ENCODE measurements at places on chromosomes 3 and 15.

- no peak for DNase-seq
These were observed 14.6 kb downstream of the IVD start for GRCh38 chr15:40420071-40420713.

DNA sequence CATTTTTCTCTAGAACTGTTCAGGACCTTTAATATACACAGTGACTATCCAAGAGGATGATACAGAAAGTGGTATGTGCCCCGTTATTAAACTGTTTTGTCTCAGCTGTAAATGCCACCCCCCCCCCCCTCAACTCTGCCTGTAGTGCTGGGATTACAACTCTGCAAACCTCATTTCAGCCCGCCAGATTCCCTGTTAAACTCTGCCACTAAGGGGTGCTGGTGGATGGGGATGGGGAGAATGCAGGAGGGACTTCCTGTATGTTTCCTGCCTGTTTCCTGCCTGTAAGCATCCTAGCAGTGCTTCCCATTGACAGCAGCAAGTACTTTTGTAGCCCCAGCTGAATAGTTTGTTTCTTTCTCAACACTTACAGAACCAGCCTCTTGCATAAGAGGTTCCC is 301.7 kb upstream of the RORA start:
- DNase-seq, result no peak

- DNase-seq, result no peak
These were observed 9.0 kb downstream of the EIF5A2 start for GRCh38 chr3:170899455-170899854.

DNA sequence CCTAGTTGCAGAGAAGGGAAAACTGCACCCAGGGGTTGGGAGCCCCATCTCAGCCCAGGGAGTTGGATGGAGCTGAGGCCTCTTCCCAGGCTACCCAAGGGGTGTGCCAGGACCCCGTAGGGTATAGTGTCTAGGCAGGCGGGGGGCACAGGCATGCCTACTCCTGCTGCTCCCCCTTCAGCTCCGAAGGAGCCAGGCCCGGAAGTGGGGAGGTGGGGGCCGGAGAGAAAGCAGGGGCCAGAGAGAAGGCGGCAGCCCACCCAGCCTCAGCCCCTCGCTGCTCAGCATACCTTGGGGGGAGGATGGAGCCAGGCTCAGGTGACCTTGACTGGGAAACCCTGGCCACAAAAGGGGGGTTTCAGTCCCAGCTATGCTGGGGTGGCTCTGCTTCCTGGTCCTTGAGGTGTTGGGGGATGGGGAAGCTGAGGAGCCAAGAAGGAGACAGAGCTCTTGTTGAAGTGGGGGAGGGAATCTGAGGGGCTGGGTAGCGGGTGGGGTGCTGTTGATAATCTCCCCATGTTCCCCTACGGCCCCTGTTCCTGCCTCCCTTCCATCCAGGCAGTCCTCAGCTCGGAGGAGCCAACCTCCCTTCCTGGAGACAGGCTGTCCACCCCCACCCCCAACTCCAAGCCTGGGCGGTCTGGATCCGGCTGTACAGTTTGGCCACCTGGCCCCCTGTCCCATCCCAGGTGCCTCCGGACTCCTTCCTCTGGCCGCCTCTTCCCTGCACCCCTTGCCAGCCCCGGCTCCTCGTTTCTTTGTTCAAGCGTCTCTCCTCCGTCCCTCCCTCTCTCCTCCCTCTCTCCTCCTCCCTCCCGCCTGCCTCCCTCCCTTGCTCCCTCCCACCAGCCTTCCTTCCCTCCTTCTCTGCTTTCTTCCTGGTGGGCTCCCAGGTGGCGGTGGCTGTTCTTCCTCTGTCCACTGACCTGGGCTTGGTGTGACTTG is 1.7 kb downstream of the SEMA3F start:
- DNase-seq, result no peak

GRCh38 chr3:126338790-126339288 is 18.4 kb downstream of the KLF15 start:
- no peak for DNase-seq

- no peak for DNase-seq
These were observed 48.4 kb downstream of the SLC2A2 start for GRCh38 chr3:170977949-170978745.

GRCh38 chr15:58440158-58440910 is 8.5 kb downstream of the LIPC start:
- DNase-seq, result no peak

GRCh38 chr3:144109944-144110343 is 138.3 kb downstream of the DIPK2A start:
- DNase-seq, result no peak

GRCh38 chr3:20890111-20890519 is 704.1 kb upstream of the SGO1 start:
- no peak for DNase-seq

- DNase-seq, result no peak
These were observed 53.0 kb downstream of the SLC6A1 start for GRCh38 chr3:11045536-11045935.
